AG04449 (cell line): ENCODE measurements at places on chromosomes 5 and 9.

- DNase-seq, result no peak
These were observed 84.7 kb downstream of the CSNK1A1 start for GRCh38 chr5:149466457-149466972.

DNA sequence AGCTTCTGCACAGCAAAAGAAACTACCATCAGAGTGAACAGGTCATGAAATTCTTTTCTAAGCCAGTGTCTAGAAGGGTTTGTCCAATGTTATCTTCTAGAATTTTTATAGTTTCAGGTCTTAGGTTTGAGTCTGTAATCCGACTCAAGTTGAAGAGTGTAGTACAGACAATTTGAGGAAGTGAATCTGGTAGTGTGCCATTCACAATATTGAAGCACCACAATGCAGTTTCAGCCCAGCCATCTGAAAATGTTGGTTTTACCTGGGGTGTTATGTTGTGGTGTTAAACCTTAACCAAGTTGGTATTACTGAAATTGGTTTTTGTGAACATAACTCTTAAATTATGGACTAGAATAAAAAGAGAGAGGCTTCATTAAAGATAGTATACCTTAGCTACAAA, 77.2 kb downstream of the ADAMTS16 start:
- DNase-seq, result no peak

DNA sequence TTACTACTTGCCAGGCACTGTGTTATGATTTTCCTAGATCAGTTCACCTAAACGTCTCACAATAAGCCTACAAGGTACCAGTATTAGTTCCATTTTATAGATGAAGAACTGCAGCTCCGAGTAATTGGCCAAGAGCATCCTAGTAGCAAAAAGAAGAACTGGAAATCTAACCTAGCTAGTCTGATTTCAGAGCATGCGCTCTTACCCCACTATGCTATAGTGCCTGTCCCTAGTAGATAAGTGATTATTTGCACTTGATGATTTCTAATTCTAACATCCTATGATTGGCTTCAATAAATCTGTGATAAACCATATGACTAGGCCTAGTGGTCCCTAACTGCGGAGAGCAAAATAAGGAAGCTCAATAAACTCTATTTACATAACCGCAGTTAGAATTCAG, 7.1 kb upstream of the PLAC8L1 start:
- DNase-seq, result no peak

GRCh38 chr9:123150708-123151503, 117.4 kb downstream of the GPR21 start:
- DNase-seq, result no peak

DNA sequence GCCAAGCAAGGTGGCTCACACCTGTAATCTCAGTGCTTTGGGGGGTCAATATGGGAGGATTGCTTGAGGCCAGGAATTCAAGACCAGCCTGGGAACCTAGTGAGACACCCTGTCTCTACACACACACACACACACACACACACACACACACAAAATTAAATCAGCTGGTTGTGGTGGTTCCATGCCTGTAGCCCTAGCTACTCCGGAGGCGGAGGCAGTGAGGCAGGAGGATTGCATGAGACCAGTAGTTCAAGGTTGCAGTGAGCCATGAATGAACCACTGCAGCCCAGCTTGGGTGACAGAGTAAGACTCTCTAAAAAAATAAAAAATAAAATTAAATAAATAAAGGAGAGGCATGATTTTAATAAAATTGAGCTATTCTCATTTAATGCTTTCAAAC, 13.1 kb downstream of the CEMIP2 start:
- no peak for DNase-seq
